Effector memory CD8-positive, alpha-beta T cell (primary cell): ENCODE measurements at places on chromosomes 2 and 18.

DNA sequence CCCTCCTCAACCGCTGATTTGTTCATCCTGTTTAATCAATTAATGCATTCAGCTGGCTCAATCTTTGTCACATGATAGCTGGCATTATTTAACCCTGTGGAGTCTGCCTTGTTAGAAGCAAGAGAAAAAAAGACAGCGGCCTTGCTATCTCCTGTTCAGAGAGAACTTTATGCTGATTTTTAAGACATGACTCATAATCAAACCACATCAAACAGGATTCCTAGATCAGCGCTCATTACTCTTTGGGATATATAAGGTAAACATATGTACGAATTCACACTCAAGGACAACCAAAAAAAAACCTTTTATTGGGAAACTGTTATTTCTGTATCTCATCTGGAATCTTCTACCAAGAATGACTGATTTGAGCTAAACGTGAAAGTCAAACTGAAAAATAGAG, 195.1 kb downstream of the C1D start:
- H3K27ac ChIP-seq: no peak overlapping the region
- peaks cover 16% of the 10 kb centered on the region for H3K27me3 ChIP-seq
- no peaks in the 10 kb centered on the region for H3K36me3 ChIP-seq
- no peak for DNase-seq

DNA sequence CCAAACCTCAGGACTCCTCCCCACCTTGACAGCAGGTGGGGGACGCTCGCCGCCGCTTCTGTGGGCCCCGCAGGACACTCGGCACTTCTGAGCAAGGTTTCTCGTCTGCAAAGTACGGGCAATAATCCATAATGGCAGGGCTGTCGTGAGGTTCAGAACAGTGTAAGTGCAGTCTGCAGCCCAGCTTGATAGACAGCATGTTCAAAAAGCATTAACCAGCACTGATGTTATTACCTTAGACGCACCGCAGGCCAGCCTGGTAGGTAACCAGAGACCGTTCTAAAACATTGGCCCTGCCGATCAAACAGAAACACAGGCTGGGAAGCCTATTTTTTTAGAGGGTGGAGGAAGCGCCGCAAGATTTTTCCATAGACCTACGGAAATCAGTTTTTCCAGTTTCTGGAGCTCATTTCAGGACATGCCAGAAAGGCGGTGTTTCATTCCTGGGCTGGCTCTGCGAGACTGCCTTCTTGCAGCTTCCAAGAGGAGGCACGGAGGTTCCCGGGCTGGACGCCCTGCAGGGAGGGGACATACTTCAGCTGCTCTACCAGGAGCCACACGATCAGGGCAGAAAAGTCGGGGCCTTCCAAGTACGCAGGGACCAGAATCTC, 148.7 kb downstream of the TPO start:
- no peaks in the 10 kb centered on the region for H3K36me3 ChIP-seq
- no peak overlapping the region for H3K4me3 ChIP-seq
- H3K27ac ChIP-seq: no peak overlapping the region
- no peaks in the 10 kb centered on the region for H3K27me3 ChIP-seq
- no peak for DNase-seq
- H3K4me1 ChIP-seq: no peaks in the 10 kb centered on the region

DNA sequence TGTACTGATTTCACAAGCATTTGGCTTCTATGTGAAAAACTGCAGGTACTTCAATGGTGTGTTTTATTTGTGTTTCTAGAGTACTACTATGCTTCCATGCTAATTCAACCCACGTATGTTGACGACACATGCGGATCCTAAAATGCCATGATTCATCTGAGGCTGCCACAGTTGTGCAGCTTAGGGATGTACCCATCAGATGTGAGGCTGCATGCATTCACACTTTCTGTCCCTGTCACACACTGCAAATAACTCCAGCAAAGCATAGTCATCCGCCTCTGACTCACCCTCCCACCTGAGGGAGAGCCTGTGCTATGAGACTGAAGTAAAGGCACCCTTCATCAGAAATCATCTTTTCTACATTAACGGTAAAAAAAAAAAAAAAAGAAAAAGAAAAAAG, 22.1 kb upstream of the SERTAD2 start:
- no peaks in the 10 kb centered on the region for H3K27me3 ChIP-seq
- no peak overlapping the region for H3K27ac ChIP-seq
- no peaks in the 10 kb centered on the region for H3K4me1 ChIP-seq
- DNase-seq: no peak

GRCh38 chr2:144514616-144515091, 5.3 kb downstream of the ZEB2 start:
- no peak overlapping the region for H3K27ac ChIP-seq
- no peak overlapping the region for H3K4me3 ChIP-seq
- no peak for DNase-seq
- peaks cover 52% of the 10 kb centered on the region for H3K4me1 ChIP-seq
- peaks cover 7% of the 10 kb centered on the region for H3K27me3 ChIP-seq
- H3K36me3 ChIP-seq: peaks cover 69% of the 10 kb centered on the region

- no peak for DNase-seq
- no peaks in the 10 kb centered on the region for H3K36me3 ChIP-seq
- no peak overlapping the region for H3K27ac ChIP-seq
Measured at GRCh38 chr2:29351916-29352591, 236.8 kb downstream of the CLIP4 start.

DNA sequence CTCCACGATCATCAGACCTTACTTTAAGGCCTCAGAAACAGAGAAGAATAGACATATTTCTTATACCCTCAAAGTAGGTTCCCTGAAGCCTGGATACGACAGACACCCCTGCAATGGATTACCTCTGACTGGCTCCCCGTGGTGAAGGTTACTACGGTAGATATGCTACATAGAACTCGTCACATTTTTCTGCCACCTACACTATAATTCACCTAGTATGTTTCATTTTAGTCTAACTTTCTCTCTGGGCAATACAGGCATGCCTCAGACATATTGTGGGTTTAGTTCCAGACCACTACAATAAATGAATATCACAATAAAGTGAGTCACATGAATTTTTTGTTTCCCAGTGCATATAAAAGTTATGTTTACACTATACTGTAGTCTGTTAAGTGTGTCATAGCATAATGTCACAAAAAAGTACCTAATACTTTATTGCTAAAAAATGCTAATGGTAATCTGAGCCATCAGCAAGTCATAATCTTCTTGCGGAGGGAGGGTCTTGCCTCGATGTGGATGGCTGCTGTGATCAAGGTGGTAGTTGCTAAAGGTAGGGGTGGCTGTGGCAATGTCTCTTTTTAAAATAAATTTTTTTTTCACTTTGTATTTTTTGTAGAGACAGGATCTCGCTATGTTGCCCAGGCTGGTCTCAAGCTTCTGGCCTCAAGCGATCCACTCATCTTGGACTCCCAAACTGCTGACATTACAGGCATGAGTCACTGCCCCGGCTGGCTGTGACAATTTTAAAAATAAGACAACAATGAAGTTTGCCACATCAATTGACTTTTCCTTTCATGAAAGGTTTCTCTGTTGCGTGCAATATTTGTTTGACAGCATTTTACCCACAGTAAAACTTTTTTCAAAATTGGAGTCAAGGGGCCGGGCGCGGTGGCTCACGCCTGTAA, 64.6 kb downstream of the TGIF1 start:
- H3K27me3 ChIP-seq: no peaks in the 10 kb centered on the region
- H3K4me3 ChIP-seq: no peak overlapping the region
- peaks cover 14% of the 10 kb centered on the region for H3K36me3 ChIP-seq
- no peak for DNase-seq
- peak overlapping the region; percentile 35 for H3K27ac ChIP-seq

DNA sequence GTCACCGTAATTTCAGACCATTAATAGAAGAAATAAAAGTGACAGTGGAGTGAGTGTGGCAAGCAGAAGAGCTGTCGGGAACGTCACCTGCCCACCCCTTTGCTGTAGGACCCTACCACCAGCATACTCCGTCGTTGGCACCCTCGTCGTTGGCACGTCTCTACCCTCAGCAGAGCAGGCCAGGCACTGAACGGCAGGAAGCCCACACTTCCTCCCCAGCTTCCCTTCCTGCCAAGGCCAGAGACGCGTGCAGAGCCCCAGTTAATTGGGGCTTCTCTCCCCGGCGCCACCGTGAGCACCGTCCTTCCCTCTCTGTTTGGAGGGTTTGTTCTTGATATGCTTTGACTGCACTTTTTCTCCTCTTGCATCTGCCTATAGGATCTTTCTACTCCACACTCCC, 27.0 kb upstream of the NFATC1 start:
- H3K36me3 ChIP-seq: peaks cover 9% of the 10 kb centered on the region
- H3K4me1 ChIP-seq: peaks cover 12% of the 10 kb centered on the region
- H3K27ac ChIP-seq: peak overlapping the region; percentile 84
- DNase-seq: no peak
- no peaks in the 10 kb centered on the region for H3K27me3 ChIP-seq
- peak overlapping the region; percentile 27 for H3K4me3 ChIP-seq

GRCh38 chr2:29620890-29621289, 300.5 kb downstream of the ALK start:
- no peak for DNase-seq
- H3K4me1 ChIP-seq: no peaks in the 10 kb centered on the region
- peaks cover 59% of the 10 kb centered on the region for H3K27me3 ChIP-seq
- no peaks in the 10 kb centered on the region for H3K36me3 ChIP-seq

DNA sequence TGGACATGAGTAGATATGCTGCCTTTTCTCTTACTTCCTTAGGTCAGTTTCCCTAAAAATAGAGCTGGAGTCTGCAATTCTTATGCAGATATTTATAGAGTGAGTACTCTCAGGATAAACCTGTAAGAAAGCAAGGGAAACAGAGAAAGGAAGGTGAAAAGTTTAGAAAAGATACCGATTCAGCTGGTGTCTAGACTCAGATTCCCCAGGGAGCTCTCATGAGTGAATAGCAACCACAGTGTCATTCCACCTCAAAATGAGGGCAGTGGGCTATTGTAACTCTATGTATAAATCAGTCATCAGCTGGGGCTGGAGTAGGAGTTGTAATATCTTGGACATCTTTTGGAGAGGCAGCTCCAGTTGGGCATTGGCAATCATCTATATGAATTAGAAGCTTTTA, 1485.1 kb upstream of the TMEFF2 start:
- DNase-seq: no peak
- no peaks in the 10 kb centered on the region for H3K27me3 ChIP-seq
- no peak overlapping the region for H3K27ac ChIP-seq
- no peak overlapping the region for H3K4me3 ChIP-seq
- no peaks in the 10 kb centered on the region for H3K4me1 ChIP-seq
